ENCODE measurements at places on chromosomes 12 and 14.
A peak's percentile ranks its signal among the peaks of the same experiment; 100 is the strongest.

DNA sequence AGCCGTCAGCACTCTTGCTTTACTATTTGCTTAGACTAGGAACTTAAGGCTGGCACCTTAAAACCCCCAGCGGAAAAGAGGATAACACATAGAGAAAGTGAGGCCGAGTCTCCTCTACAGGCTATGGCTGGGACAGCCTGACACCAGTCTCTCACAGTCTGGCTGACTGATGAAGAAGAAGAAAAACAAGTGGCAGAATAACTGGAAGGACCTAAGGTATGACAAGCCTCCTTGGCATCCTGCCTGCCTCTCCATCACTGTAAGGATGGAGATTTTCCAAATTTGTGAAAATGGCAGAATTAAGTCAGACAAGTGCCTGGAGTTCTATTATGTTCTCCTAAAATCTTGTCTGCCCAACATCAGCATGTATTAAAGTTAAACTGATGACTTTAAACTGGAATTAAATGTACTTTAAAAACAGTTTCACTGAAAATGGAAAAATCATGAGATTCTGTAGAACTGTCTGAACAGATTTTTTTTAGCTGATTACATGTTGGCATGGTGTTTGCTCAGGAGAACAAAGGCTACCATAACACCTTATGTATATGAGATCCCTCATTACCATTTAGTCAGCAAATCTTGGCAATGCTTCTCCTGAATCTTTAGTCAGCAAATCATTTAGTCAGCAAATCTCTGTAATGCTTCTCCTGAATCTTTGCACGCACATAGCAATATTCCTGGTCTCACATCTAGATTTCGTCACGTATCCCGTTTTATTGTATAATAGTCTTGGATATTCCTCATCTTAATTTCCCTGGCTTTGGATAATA is 140.3 kb upstream of the AEBP2 start:
- no peak for DNase-seq

- DNase-seq: peak; percentile 15
These were observed 40.6 kb downstream of the HSD17B6 start for GRCh38 chr12:56803750-56804149.

GRCh38 chr12:1884651-1885050 is 33.8 kb downstream of the CACNA2D4 start:
- DNase-seq: no peak

GRCh38 chr12:87217491-87217890 is 811.7 kb downstream of the C12orf50 start:
- no peak for DNase-seq

GRCh38 chr14:51581017-51581881 is 70.5 kb upstream of the FRMD6 start:
- peak; percentile 63 for DNase-seq

GRCh38 chr12:88628856-88629509 is 48.7 kb upstream of the KITLG start:
- peak; percentile 79 for DNase-seq

GRCh38 chr12:24125280-24125679 is 175.8 kb upstream of the SOX5 start:
- no peak for DNase-seq

All from foreskin fibroblast (primary cell).